ENCODE measurements at places on chromosomes 16 and 17.

- no peak for DNase-seq
These were observed 414.6 kb upstream of the PSMD7 start for GRCh38 chr16:73882033-73882432.

DNA sequence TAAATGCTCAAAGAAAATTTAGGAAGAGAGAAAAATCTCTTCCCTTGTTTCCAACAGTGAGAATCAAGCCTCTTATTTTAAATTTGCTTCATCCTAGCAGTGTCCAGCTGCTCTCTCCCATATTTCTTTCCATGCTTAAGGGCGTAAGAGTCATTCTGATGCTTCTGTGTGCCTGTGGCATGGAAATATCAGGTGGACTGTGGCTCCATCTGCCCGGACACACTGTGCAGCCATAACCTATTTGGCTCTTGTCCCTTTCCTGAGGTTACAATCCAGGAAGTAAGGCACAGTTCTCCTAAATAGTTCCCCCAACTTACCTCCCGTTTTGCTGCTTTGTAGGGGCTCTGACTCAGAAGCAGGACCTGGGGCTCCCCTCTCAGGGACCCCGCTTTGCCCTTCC, 6.3 kb upstream of the KRT222 start:
- no peak for DNase-seq

DNA sequence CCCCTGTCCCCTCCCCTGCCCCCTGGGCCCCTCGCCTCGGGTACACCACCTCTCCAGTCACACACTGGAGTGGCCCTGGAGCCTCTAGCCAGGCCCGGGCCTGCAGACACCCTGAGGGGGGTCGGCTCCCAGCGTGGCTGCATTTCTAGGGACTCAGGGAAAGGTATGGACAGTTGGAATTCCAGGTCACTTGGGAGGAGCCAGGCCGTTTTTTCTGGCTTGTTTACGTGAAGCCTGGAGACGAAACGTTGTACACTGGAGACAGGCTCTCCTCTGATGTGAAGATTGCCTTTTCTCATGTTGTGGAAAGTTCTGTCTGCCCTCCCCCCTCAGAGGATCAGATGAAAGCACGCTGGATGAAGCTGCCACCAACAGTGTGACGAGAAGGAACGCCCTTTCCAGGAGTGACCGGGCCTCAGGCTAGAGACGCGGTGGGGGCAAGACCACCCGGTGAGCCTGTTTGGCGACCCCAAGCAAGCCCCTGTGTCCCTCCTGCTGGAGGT, 4.0 kb upstream of the PPP1R27 start:
- DNase-seq, result no peak

- no peak for DNase-seq
These were observed 7.1 kb upstream of the SAMD14 start for GRCh38 chr17:50137042-50137441.

- no peak for DNase-seq
These were observed 33.7 kb downstream of the TANC2 start for GRCh38 chr17:62999736-63000135.

DNA sequence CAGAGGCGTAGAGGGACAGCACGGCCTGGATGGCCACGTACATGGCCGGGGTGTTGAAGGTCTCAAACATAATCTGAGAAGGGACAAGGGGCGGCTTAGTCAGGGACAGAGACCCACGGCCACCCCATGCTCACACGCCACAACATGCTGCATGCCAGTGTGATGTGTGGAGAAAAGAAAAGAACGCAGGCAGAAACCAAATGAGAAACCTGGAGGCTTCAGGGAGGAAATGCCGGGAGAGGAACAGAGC, 1.1 kb downstream of the ACTG1 start:
- no peak for DNase-seq

DNA sequence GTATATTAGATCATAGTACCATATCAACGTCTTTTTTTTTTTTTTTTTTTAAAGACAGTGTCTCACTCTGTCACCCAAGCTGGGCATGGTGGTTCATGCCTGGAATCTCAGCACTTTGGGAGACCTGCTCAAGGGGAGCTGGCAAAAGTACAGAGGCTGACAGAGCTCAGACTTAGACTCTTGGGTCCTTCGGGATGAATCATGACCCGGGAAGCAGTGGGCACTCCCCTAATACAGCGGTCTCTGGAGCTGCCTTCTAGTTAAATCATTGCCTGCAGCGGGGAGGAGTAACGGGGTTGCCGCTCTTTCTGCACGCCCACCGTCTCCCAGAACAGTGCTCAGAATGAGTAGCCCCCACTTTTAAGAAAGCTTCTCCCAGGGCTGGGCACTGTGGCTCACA, 174.4 kb downstream of the CPPED1 start:
- no peak for DNase-seq

DNA sequence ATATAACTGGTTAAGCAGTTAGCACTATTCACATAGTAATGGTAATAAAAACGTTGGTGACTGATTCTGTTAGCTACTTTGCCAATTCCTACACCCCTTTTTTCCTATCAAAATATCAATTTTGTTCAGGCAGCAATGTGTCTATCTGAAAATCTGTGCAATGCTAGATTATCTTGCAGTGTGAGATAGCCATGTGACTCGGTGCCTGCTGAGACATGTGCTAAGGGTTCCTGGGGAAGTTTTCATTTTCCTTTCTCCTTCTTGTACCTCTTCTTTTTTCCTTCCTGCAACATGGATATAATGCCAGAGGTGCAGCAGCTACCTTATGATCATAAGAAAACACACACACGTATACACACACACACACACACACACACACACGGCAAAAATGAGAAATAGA, 100.5 kb upstream of the SHISA6 start:
- DNase-seq, result no peak

DNA sequence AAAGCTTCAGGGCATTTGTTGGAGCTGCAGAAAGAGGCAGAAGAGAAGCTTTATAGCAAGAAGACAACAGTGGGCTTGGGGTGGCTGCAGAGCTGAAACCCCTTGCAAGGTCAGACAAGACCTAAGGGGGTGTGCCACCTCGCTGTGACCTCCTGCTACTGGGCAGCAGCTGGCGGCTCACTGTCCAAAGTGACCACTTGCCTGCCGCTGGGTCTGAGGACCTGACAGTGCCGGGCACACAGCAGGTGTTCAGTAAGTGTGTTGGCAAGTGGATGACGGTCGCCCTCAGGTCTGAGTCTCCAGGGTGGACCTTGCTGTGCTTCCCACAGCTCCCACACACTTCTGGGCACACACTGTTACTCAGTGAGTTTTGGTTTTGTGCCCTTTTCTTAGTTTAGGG, 336.5 kb downstream of the C16orf95 start:
- no peak for DNase-seq

DNA sequence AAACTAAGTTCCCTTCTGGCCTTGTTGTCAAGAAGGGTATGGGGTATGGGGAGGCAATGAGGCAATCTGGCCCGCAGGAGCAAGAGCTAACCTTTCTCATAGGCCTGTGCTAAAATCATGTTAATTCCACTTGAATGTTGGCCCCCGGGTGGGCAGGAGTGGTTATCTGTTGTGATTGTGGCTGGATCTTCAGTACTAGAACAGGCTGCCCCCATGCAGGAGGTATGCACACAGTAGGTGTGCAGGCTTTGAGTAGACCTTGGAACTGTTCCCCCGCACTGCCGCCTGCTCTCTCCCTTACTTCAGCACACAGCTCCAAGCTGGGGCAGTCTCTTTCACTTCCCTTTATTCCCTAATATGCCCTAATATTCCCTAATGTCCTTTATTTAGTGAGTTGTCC, 52.4 kb upstream of the TANGO6 start:
- DNase-seq, result no peak

DNA sequence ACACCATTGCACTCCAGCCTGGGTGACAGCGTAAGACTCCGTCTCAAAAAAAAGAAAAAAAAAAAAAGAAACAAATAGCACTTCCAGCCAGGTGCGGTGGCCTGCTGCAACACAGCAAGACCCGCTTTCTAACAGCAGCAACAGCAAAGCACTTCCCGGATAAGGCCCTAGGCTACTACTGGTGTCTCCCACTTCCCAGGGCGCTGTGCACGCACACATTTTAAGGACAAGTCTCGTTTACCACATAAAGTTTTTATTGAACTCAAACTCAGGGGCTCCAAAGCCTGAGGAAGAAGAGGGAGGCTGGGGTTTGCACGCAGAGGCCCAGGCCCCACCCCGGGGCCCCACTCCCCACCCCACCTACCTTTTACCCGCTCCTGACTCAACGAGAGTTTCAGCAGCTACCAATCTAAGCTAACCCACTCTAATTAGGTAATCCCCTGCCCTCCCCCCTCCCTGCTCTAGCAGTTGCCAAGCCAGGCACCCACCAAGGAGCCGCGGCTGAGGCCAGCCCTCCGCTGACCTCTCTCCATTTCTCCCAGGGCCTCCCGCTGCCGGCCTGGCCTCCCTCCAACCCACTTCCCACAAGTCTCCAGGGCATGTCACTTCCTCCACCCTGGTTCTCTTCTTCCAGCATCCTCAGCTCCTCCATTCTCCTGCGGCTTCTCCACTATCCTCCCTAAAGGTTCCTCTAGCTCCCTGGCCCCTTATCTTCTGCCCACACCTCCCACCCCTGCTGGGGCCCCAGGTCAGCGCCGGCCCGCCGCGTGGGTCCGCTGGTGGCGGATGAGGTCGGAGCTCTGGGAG, 2.4 kb downstream of the ZNF768 start:
- no peak for DNase-seq

- no peak for DNase-seq
These were observed 165.4 kb downstream of the UTP18 start for GRCh38 chr17:51425773-51426172.

GRCh38 chr16:23755484-23755809, 621 bp downstream of the CHP2 start:
- DNase-seq, result no peak

GRCh38 chr16:30844671-30845449, 49.0 kb downstream of the BCL7C start:
- DNase-seq, result peak; percentile 82

GRCh38 chr17:66353937-66354401, 51.6 kb downstream of the PRKCA start:
- no peak for DNase-seq

GRCh38 chr16:81283044-81283443, 31.7 kb upstream of the GAN start:
- no peak for DNase-seq

- peak; percentile 77 for DNase-seq
These were observed 5.4 kb upstream of the ICAM2 start for GRCh38 chr17:64025732-64026294.

DNA sequence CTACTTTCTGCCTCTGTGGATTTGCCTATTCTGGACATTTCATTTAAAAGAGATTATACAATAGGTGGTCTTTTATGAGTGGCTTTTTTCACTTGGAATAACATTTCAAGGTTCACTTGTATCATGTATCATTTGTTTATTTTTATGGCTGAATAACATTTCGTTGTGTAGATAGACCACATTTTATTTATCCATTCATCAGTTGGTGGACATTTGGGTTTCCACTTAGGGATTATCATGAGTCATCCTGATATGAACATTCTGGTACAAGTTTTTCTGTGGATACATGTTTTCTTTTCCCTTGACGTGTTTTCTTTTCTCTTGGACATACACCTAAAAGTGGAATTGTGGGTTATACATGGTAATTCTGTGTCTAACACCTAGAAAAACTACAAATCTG, 25.3 kb downstream of the PRSS54 start:
- no peak for DNase-seq

DNA sequence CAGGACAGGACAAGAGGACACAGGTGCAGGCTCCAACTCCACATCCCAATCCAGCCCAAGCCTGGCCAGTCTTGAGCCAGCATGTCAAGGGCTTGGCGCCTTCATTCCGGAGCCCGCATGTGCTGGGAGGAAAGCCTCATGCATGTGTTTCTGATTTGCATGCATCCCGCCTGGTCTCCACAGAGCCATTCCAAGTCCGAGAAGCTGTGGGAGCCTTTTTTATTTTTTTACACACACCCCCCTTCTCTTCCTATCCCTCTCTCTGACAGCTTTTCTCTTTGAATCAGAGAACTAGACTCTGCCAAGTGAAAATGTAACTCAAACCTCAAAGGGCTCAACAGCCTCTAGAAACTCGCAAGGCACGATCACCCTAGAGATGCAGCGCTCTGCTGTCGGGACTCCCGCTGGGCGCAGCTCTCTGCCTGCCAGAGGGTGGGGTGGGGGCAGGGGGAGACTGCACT, 45.1 kb downstream of the NOG start:
- DNase-seq, result no peak

DNA sequence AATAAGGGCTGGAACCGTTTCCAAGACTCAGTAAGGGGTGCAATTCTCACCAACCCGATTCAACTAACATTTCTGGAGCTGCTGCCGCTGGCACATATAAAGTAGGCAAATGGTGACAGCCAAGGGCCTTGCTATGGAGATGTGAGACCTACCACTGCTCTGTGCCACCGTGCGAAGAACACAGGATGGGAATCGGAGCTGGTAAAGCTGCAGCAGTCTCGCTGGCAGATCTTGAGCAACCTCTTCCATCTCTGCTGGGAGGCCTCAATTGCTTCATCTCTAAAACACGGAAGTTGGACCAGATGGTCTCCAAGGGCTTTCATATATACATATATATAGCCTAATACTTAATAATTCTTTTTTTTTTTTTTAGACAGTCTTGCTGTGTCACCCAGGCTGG, 128.9 kb upstream of the RCVRN start:
- DNase-seq, result no peak

DNA sequence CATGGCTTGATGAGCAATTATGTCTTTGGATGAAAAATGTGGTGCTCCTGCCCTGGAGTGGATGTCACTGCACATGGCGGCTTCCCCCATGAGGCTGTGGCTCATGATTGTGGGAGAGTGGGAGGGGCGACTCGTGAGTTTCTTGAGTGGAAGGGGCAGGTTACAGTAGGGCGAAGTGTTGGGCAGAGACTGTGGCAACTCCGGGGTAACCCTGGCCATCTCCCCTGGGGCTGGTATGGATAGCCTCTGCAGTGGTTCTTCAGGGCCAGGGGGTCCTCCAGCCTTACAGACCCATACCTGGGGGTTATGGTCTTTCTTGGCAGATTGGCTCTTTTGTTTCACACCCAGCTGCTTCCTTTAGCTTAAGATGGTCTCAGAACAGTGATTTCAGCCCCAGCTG, 1.3 kb upstream of the TNS4 start:
- no peak for DNase-seq

DNA sequence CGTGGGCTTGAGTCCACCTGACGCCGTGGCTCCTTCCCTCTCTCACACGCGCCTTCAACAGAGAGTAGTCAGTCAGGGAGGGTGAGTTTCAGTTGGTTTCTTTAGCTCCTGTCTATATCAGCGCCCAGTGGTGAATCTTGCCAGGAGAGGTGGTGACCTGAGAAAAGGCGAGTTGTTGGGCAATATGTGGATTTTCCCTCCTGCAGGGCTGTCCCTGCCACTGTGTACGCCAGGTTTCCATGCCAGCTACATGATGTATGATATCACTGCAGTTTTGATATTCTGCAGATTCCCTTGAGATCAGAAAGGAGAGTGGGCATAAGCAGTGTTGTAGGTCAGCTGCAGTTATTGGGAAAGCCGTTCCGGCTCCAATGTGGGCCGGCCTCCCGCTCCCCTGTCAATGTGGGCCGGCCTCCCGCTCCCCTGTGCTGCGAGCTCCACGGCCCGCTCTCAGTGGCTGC, 31.4 kb downstream of the BANP start:
- DNase-seq, result no peak

GRCh38 chr17:46179375-46179999, 13.7 kb downstream of the KANSL1 start:
- DNase-seq, result no peak
